Fibroblast of skin of right biceps (primary cell): ENCODE measurements at places on chromosomes 2 and 18.

- peak; percentile 59 for DNase-seq
Observed at GRCh38 chr2:171550613-171551012, 28.3 kb downstream of the CYBRD1 start.

DNA sequence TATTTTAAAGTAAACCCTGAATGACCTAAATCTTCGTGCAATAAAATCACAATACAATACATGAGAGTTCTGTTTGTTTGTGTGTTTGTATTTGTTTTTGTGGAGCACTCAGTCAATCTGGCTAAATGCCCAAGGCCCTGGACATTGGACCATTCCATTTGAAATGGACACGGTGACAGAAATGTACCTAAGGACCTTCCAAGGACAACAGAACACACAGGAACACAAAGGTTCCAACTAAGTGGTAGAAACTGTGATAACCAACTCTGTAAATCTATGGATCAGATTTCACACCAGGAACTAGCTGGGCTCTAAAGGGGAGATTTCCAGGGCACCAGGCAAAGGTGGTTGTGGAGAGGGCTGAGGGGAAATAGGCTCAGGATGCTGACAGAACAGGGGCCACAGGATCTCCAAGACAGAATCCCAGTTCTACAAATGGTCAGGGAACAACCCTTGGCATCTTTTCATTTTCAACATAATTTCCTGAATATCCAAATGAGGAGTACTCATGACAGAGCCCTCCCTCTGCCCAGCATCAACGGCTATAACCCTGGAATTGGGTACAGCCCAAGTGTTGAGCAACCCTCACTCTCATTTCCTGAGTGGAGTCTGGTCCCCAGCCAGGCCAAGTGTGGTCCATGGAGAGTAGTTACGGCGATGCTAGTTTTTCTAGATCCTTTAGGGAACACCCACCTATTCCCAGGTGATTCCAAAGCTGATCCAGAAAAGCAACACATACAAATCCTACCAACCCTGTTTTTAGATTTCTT lies 78.4 kb downstream of the NCKAP5 start:
- peak; percentile 42 for DNase-seq

DNA sequence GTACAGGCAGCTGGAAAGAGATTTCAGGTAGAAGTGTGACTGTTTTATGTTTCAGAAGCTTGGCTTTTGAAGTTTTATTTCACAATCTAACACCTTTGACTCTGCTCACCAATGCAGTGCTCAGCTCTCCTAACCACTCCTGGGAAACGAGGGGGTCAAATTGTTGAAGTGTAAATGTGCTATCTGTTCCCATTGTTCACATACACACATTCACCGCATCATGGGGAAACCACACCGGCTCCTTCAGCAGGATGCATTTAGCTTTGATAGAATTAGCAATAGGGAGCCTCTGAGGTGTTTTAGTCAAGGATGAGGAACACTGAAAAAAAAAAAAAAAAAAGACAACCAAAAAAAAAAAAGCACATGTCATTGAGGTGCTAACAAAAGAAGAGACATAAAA lies 13.4 kb upstream of the DLGAP1 start:
- DNase-seq: no peak

DNA sequence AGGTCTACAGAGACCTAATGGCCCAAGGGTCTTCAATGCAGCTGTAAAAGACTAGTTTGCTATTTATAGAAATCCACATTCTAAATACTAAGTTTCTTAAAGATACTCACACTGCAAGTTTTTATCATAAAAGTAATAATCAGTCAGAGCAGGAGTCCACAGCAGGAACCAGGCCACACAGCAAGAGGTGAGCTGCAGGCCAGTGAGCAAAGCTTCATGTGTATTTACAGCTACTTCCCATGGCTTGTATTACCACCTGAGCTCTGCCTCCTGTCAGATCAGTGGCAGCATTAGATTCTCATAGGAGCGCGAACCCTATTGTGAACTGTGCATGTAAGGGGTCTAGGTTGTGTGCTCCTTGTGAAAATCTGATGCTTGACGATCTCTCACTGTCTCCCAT lies 6.7 kb upstream of the SCN9A start:
- no peak for DNase-seq

- DNase-seq: no peak
Observed at GRCh38 chr2:195122653-195123052, 534.4 kb upstream of the SLC39A10 start.

DNA sequence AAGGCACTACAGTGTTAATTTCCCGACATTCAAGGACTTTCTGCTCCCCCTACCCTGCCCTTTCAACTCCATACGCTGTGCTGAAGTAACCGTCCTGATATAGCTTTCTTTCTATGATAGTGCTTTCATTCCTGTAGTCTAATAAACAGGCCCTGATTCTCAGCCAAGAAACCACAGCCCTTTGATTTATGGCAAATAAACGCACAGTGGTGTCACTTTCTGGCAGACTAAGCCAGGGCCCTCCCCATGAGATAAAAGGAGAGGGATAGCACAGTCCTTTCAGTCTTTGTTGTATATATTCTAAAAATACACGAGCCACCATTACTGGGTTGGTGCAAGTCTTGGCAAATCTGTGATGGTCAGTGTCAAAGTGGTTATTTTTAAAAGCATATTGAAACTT lies 291.2 kb downstream of the ALPK2 start:
- DNase-seq: peak; percentile 58

GRCh38 chr2:96954011-96954846 lies 32.2 kb downstream of the FAM178B start:
- no peak for DNase-seq
